Activated naive CD4-positive, alpha-beta T cell treated with anti-CD3 and anti-CD28 coated beads, Interleukin-2, amount 10 ng/mL, durations not matched to agents 5 hours and 36 hours (primary cell): ENCODE measurements at places on chromosomes 5 and 9. TPM values are rescaled to one million over a fixed set of nuclear protein-coding genes. Genes with fewer than 3 reads are reported as not detected.

TEX53 gene
- total RNA-seq, result not detected

IL13 gene
- total RNA-seq, result 4.9 TPM

ZNF484 gene
- 12.6 TPM for total RNA-seq

SHROOM1 gene
- total RNA-seq, result 0.91 TPM

SPATA31D4 gene
- total RNA-seq, result not detected

GABBR2 gene
- not detected for total RNA-seq
